ENCODE measurements at places on chromosomes 6 and 20.

- no peak for DNase-seq
Observed at GRCh38 chr6:136764517-136764993, 27.7 kb downstream of the MAP3K5 start.

DNA sequence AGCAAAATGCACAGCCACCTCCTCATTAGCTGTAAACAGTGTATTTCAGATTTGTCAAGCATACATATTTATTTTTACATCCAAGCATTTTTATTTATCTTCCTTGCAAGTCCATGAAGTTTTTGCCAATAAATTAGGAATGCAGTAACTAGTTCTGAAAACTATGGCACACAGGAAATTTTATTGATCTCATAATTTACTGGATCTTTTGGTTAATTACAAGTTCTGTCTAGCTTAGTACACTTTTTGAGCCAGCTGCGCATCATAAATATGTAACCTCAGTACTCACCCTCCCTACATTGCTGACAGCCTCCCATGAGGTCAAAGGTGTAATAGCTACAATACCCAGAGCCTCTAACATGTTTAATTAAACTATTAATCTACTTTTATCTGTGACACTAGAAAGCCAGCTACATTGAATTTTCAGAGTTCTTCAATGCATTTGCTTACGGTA lies 898.2 kb downstream of the KIF16B start:
- no peak for DNase-seq

DNA sequence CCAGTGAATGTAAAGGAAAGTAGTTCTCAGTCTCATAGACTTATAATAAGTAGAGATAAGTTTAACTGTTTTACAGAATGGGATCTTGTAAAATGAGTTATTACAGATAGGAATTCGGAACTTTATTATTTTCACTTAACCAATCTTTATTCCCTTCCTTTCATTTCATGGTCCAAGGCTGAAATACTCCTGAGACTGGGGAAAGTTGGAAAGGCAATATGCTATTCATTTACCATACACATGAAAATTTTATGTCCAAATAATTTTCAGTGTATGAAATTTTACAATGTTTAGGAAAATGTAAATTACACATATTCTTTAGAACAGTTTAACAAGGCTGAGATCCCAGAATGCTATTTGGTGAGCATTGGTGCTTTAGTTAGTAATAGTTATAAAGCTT lies 62.3 kb downstream of the HMGCLL1 start:
- no peak for DNase-seq

GRCh38 chr6:41247882-41248705 lies 19.9 kb downstream of the TREML4 start:
- no peak for DNase-seq

- DNase-seq = no peak
Observed at GRCh38 chr20:47113362-47114109, 218.9 kb downstream of the EYA2 start.

- DNase-seq = no peak
Observed at GRCh38 chr6:2866171-2866846, 24.6 kb upstream of the SERPINB1 start.

DNA sequence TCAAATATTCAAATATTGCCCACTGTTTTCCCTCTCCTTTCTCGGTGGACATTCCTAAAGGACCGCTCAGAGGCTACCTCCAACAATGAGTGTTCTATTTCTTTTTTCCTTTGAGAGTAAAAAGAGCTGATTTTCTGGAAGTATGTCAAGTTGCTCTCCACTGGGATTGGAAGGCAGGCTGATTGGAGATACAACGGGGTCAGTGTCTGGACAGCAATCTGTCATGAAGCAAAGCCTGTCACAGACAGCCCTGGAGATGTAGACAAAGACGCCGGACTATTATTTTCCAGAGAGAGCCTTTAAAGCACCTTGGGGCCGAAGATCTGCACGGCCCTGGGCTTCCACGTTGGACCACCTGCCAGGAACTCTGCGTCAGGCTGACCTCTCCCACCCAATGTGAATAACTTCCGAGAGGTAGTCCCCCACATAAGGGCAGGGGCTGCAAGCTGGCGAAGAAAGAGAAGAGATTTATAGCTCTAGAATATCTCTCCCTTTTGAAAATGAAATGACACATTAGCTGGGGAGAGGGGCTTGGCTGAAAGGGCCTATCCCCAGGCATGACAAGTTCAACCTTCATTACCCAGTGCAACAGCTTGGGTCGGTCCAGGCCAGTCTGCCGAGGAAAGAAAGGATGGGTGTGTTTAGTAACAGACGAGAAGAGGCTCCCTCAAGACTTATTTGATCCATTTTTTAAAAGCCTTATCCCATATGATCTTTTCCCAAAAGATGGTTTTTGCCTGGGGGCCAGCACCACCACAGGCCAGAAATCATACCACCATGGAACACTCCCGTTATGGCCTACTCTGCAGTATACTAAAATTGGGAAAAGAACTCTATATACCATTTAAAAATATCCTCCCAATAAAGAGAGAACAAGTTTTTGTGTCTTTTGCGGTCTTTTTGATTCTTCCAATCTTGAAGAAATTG lies 131.1 kb downstream of the OLIG3 start:
- DNase-seq = no peak

- no peak for DNase-seq
Observed at GRCh38 chr6:12032783-12033573, 20.9 kb downstream of the HIVEP1 start.

DNA sequence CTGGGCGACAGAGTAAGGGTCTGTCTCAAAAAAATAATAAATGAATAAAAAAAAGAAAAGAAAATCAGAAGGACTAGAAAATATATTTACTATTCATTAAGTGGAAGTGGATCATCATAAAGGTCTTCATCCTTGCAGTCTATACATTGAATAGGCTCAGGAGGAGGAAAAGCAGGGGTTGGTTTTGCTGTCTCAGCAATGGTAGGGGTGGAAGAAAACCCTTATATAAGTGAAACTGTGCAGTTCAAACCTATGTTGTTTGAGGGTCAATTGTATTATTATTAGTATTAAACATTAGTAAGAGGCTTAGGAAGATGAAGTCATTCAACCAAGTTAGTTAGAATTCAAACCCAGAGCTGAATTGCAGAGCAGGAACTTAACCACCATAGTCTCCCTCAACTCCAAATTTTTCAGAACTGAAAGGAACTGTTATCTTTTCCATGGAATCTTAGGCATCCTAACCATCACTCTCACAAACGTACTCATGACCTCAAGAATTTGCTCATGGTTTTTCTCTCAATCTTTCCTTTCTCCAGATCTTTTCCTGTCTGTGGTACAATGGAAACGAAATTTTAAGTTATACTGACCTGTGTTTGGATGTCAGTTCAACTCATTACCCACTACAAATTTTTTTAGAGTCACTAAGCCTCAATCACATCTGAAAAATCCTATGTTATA lies 7.7 kb upstream of the SMIM13 start:
- DNase-seq = no peak

DNA sequence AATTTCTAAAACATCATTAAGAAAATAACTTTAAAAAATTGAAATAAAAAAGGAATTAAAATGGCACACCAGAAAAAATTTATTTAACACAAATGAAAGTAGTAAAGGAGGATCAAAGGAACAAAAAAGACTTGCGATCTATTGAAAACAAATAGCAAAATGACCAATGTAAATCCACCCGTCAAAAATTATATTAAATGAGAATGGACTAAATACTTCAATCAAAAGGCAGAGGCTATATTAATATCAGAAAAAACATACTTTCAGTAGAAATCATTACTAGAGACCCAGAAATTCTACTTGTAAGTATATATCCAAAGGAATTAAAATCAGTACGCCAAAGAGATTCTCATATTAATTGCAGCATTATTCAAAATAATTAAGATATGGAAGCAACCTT lies 293.1 kb upstream of the SOX4 start:
- DNase-seq = no peak

DNA sequence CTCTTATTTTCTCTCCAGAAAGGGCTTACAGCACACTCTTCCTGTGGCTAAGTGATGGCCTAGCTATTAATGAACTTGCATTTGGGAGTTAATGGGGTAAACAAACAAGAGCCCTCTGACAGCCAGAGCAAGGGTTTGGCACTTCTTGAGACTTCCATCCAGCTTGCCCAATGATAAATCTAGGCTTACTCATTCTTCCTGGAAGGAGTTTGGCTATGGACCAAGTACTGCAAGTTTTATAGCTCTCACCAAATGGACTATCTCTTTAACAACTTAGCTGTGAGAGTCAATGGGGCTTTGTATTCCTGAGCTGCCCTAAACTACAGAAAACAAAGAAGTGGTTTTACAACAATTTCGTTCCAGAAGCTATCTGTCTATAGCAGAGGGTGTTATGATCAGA lies 16.7 kb upstream of the PI3 start:
- no peak for DNase-seq

DNA sequence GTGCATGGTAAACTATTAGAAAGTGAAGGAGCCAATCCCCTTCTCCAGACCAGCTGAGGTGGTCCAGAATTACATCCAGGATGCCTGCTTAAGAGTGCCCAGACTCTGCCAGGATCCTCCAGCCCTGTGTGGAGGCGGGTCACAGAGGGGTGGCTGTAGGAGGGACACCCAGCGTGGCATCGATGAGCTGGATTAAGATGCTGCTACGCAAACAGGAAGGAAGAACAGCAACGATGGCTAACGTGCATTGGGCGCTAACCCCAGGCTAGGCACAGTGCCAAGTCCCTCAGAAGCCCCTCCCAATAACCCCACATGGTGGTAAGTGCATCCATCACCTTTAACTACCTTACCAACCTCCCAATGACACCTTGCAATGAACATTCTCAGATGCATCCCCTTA lies 63.9 kb upstream of the MRPS10 start:
- no peak for DNase-seq

GRCh38 chr20:44807684-44808056 lies 2.7 kb downstream of the RIMS4 start:
- no peak for DNase-seq

GRCh38 chr6:168496139-168496996 lies 55.4 kb downstream of the SMOC2 start:
- DNase-seq = no peak

DNA sequence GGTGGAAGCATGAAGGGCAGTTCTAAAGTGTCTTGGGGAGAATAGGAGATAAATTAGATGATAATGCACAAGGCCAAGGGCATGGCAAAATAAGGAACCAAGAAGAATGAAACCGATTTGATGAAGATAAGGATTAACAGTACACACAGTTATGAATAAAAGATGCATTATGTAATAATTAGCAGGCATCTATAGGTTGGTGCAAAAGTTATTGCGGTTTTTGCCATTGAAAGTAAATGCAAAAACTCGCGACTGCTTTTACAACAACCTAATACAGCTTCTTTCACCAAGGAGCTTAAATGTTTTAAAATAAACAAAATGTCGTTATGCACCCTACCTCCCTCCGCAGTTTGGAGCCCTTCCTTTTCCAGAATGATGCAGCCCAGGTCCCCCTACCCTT lies 29.0 kb downstream of the MAS1 start:
- DNase-seq = no peak

DNA sequence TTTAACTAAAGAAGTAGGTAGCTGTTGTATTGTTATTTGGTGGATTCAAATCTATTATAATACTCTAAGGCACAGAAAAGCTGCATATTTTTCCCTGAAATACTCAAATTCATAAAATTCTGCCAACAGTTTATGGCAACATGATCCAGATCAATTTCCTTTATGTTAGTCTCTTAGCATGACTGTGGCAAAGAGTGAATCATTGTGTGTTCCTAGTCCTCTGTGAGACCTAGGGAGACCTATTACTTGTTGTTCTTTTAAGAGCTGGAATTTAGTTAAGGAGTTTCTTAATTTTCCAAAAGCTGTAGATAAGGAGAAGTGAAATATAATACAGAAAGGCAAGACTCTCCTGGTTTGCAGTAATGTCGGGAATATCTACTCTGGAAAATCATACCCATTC lies 149.6 kb downstream of the RIMS1 start:
- DNase-seq = no peak

GRCh38 chr20:50101281-50101680 lies 11.7 kb downstream of the UBE2V1 start:
- DNase-seq = no peak

DNA sequence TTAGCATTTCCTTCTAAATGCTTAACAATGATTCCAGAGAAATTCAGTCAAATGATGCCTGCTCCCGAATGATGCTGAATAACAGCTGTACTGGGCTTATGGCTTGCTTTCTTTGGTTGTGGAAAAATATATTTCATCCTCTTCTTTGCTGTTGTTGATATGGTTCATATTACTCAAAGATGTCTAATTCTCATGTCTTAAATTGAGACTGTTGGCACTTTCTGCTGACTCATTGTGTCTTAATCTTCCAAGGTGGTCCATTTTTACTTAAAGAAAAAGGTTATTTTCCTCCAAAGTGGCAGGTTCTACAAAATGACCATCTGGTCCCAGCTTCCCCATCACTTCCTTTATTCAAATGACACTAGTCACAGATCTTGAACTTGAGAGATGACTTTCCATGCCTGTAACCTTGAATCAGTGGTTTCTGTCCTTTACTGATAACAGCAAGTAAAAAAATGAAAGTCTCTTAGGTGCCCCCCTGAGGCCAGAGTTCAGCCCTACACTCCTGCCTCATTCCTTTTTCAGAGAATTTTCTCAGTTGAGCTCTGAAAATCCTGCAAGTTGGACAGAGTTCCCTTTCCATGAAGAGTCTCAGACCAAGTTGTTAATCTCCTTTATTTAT lies 6.9 kb downstream of the SNAP25 start:
- no peak for DNase-seq

GRCh38 chr6:41269166-41269565 lies 17.3 kb downstream of the TREM1 start:
- no peak for DNase-seq

GRCh38 chr6:3108746-3109414 lies 9.6 kb upstream of the BPHL start:
- no peak for DNase-seq

DNA sequence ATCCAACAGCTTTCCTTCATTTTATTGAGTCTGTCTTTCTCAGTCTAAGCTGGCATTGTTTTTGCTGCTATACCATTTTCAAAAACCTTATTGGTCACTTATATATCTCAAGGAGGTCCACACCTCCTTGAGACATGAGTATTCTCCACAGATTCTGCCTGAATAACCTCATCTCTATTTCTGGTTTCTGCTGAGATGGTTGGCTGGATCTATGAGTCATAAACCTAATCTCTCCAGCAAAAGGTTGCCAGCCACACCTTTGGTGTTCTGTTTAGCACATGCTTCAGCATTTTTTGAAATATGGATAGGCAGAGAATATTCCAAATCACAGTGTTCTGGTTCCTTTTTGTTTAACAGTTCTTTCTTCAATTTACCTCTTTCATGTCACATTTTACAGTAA lies 40.8 kb upstream of the TMEM244 start:
- DNase-seq = no peak

DNA sequence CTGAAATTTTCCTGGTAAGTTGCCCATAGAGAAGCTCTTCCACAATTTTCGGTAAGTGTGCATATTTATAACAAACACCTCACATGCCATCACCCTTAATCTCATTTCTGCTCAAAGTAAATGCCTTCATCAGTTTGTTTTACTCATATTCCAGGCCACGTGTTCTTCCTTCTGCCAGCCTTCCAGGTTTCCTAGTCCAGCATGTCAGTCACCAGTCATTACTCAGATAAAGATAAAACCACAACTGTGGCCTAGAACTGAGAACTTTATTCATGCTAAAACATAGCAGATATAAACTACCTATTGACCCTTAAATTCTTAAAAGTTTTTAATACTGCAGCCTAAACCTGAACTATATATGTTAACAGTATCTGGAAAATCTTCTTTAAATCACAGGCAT lies 149.5 kb upstream of the SLC22A16 start:
- no peak for DNase-seq

All from KG1 (cell line).